ENCODE measurements at places on chromosomes 5 and 9.
A peak's percentile ranks its signal among the peaks of the same experiment; 100 is the strongest.

DNA sequence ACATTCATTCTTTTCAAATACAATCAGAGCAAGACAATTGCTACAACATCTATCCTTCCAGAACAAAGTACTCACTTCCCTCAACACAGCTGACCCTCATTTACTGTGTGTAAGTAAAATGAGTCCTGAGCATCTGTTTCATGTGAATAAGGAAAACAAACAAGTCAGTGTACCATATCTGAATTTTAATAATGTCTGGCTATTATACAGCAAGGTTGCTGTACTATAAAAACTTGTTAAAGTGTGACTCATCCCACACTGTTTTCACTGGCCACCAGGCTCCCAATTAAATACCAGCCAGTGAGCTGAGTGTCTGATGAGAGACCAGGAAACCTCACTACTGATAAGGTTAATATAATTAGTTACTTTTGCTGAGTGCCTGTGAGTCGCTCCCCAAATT, 339.8 kb downstream of the AGTPBP1 start:
- no peak for DNase-seq

GRCh38 chr9:18007621-18008020, 428.8 kb downstream of the SH3GL2 start:
- no peak for DNase-seq

DNA sequence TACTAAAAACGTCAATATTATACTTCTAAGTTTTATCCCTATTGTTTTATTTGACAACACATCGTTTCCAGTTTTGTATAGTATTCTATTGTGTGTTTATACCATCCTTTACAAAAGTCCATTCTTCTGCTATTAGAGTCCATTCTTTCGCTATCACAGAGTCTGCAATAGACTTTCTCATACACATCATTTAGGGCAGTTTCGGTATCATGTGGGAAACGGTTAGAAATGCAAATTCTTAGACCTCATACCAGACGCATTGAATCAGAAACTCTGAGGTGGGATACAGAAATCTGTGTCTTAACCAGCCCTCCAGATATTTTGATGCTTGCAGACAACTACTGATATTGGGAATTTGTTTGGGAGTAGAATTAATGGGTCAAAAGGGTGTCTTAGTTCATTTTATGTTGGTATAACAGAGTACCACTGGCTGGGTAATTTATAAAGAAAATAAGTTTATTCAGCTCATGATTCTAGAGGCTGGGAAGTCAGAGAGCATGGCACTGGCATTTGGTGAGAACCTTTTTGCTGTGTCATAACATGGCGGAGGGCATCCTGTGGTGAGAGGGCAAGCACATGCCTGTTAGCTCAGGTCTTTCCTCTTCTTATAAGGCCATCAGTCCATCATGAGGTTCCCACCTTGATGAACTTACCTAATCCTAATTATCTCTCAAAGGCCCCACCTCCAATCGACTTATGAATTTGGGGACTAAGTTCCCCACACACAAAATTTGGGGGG, 21.1 kb downstream of the CARTPT start:
- no peak for DNase-seq

- no peak for DNase-seq
Observed at GRCh38 chr5:101608322-101608721, 687.8 kb downstream of the SLCO4C1 start.

GRCh38 chr5:32760091-32760509, 49.0 kb downstream of the NPR3 start:
- DNase-seq: peak; percentile 26

GRCh38 chr9:107838766-107839165, 349.2 kb upstream of the KLF4 start:
- DNase-seq: no peak

GRCh38 chr9:130992682-130993032, 16.3 kb upstream of the LAMC3 start:
- no peak for DNase-seq

Data from inflammatory macrophage (primary cell).